ENCODE measurements at places on chromosomes 6 and 20.
A peak's percentile ranks its signal among the peaks of the same experiment; 100 is the strongest.

GRCh38 chr20:13703265-13703664 is 64.5 kb upstream of the TASP1 start:
- no peak for DNase-seq

DNA sequence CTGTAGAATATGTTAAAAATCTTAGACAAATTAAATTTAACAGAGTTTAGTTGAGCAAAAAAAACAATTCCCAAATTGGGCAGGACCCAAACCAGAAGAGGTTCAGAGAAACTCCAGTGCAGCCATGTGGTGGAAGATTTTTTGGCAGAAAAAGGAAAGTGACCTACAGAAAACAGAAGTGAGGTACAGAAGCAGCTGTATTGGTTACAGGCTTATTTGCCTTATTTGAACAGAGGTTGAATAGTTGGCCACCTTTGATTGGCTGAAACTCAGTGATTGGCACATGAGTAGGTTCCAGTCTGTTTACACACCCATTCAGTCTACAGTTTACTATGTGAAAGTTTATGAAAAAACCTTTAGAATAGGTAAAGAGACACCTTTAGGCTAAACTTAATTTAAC is 110.9 kb upstream of the LAMP5 start:
- no peak for DNase-seq

- DNase-seq = no peak
These were observed 16.2 kb downstream of the L3MBTL3 start for GRCh38 chr6:130034378-130035146.

DNA sequence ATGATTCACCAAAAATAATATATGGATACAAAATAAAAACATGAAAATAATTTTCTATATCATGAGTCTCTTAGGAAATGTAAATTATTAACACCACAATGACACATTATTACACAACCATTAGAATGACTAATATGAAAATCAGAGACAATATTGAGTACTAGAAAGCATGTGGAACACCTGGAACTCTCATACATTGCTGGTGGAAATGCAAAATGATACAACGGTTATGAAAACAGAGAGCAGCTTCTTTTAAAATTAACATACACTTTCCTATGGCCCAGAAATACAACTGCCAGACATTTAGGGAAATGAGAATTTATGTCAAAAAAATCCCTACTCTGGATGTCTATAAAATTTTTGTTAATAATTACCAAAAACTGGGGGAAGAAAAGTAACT is 853.3 kb upstream of the MAN1A1 start:
- DNase-seq = no peak

DNA sequence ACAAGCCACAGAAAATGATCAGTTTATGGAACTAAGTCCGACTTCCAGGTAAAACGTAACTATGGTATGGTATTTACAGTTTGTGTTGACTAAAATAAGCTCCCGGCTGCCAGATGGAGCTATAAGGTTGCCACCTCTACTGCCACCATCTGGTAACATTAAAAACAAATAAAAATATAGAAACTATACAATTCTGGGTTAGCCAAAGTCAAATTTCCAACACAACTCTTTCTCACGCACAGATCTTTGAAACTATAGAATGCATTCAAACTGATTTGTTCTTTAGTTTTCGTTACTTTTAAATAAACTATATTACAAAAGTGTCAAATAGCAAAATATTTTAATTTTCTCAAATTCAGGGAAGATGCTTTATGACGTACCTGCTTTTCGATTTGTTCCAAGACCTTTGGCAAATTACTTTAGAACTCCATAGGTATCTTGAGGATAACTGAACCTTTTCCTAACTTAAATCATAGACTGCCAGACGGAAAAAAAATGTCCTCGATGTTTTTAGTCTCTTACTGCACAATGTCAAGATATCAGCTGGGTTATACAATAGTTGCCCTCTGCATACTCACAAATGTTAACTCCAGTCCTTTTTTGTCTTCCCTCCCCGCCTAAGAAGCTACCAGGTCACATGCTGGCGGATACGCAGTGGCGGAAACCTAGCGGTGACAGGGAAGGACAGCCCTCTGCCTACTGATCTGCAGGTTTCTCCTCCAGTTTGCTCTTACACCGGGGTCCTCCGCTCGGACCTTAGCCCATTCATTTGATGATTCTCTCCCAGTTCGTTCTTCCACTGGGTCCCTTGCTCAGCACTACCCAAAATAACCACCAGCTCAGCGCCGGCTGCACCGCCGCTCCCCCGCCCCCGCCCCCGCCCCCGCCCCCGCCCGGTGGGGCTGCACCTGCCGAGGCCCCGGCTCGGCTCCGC is 888 bp downstream of the SLC17A5 start:
- DNase-seq = peak; percentile 50

DNA sequence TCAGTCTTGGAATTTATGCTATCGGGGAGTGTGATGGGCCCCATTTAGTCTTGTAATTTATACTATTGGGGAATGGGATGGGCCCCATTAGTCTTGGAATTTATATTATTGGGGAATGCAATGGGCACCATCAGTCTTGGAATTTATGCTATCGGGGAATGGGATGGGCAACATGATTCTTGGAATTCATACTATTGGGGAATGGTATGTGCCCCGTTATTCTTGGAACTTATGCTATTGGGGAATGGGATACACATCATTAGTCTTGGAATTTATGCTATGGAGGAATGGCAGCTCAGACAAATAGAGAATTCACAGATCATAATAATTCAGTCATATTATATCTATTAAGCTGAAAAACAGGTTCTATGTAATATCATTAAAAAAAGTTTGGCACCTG is 300.3 kb downstream of the SMOC2 start:
- DNase-seq = no peak

DNA sequence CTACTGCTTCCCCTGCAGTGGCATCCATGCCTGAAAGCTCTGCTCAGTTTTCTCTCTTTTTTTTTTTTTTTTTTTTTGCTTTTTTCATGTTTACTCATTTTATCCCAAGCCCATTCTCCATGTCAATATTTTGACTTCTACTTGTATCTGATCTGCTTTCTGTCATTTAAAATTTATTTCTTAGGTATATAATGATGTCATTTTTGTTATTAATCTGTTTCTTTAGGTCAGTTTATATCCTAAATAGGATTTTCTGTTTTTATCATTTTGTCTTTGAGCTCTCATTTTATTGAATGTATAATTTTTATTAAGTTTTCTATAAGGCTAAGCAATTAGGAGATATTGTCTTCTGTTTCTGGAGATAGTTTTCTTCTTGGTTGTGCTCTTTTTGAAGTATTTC is 138.5 kb upstream of the PMEPA1 start:
- no peak for DNase-seq

DNA sequence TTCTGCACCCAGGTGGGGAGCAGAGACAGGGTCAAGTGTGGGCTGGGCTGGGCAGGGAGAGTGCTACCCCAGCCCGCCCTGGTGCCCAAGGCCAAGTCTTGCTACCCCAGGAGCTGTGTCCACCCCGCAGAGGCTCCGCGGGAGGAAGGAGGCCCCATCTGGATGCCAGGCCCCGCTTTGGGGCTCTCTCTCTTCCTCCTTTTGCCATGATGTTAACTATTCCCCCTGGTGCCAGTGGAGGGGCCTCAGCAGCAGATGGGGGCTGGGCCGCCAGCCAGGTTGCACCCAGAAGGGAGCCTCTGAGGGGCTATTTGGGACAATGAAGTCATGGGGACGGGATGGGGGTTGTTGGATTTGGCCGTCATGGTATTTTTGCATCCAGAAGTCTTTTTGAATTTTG is 9.3 kb downstream of the SLC17A9 start:
- no peak for DNase-seq

GRCh38 chr6:121321282-121321681 is 13.0 kb downstream of the TBC1D32 start:
- no peak for DNase-seq

- DNase-seq = no peak
These were observed 43.2 kb upstream of the TMX4 start for GRCh38 chr20:8062756-8063155.

DNA sequence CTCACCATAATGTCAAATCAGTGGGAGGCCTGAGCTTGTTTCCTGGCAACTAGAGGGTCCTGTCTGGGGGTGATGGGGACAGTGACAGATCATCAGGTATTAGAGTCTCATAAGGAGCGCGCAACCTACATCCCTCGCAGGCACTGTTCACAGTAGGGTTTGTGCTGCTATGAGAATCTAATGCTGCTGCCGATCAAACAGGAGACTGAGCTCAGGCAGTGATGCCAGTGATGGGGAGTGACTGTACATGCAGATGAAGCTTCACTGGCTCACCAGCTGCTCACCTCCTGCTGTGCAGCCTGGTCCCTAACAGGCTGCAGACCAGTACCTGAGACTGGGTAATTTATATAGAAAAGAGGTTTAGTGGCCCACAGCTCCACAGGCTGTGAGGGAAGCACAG is 147.3 kb downstream of the TTLL2 start:
- DNase-seq = no peak

GRCh38 chr6:156872903-156873302 is 95.7 kb downstream of the ARID1B start:
- no peak for DNase-seq

DNA sequence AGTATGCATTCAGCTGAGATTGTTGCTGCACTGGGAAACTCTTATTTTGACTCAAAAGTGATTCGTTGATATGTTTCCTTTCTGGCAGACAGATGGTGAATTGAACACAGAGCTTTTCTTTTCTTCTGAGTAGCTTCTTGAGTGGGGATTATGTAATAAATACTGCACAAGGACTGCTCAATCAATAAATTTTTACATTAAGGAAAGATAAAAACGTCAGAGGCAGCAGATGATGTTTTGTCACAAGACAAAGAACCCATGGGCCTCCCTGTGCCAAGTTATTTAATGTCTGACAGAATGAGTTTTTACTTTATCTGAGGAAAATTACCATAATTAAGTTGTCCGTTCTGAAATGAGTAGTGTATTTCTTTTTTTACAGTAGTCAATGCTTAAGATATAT is 460.3 kb downstream of the UTRN start:
- DNase-seq = no peak

GRCh38 chr20:64119301-64119680 is 11.9 kb upstream of the NPBWR2 start:
- DNase-seq = no peak

DNA sequence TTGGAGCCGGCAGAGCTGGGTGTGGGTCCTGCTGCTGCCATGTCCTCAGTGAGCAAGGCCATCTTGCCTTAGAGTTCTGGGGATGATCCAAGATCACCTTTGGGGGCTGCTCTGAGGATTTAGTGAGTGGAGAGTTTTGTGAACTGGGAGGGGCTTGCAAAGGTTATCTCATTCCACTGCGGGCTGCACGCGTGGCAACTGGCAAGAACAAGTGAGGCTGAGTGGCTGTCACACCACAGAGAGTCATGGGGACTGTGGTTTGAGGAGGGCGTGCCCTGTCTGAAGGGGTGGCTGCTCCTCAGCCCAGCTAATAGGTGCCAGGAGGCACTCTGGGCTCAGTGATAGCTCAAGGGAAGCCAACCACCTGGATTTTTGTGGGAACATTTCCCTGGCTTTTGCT is 37.6 kb downstream of the TTLL9 start:
- DNase-seq = no peak

GRCh38 chr6:130407032-130407431 is 41.2 kb downstream of the TMEM200A start:
- DNase-seq = no peak

DNA sequence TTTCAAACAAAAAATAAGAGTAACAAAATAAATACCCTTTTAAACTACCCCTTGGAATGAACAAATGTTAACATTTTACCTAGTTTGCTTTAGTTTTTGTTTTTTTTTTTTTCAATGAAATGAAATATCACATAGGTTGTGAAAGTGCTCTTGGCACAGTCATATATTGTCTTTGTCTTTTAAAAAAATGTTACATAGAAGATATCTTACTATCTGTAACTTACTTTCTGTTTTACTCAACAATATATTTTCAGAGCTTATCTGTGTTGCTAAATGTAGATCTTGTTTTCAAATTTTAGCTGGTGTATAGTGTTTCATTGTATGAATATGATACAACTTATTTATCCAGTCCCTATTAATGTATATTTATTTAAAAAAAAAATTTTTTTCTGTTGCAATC is 8.6 kb downstream of the CEP57L1 start:
- no peak for DNase-seq

DNA sequence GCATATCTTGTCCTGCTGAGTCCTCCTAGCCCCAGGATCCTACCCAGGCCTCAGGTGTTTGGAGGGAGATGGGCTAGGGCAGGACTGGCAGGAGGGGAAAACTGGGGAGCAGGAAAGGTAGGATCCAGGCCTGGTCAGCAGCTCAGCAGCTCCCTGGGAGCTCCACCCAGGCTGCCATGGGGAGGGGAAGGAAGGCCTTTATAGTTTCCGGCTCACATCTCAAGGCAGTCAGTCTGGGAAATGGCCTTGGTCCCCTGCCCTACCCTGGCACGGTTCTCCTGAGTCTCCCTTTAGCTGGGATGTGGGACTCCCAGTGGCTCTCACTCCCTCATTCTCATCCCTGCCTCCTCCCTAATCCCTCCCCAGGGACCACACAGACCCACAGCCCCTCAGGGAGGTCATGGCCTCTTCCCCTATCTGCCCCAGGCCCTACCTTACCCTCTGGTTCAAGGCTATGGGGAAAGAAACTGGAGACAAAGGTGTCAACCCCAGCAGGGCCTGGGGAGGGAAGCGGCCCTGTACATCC is 1.6 kb downstream of the SLC44A4 start:
- no peak for DNase-seq

DNA sequence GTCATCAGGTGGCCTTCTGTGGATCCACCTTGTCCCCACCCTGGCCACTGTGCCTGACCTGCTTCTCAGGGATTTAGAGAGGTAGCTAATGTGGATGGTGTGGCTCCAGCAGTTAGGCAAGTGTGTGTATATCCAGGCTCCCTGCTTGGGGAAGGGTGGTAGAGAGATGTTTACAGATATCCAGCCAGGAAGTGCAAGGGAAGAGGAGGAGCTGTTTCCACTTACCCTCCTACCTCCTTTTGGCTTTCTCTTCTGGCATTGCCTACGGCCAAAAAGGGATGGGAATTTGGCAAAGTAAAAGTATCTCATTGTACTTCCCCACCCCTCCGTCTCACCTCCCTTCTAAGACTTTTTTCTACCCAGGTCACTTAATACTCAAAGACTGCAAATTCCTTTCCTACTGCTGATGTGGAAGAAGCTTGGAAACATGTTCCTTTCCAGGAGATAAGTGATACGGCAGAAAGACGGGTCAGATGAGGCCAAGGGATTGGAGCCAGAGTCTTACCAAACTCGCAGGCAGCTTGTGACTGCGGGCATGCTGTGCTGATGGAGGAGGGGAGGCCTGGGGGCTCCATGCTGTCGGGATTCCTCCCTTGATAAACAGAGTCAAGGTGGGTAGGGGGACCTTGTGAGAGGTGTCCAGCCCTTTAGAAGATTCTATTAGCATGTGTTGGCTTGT is 253.4 kb downstream of the PRL start:
- no peak for DNase-seq

- DNase-seq = no peak
These were observed 21.1 kb upstream of the THBS2 start for GRCh38 chr6:169274781-169275180.

All from activated CD4-positive, alpha-beta T cell treated with anti-CD3 and anti-CD28 coated beads, Interleukin-2, amount 50 U/mL, for 24 hours (primary cell).